ENCODE measurements at places on chromosomes 16 and 17. TPM values are rescaled to one million over a fixed set of nuclear protein-coding genes. Genes with fewer than 3 reads are reported as not detected.

The RANBP10 gene
- 10.2 TPM for total RNA-seq

The TMC7 gene
- total RNA-seq, result 7.2 TPM

The C16orf95 gene
- 6.8 TPM for total RNA-seq

The TNFRSF17 gene
- not detected for total RNA-seq

The WFIKKN1 gene
- 0.10 TPM for total RNA-seq

The CTRB1 gene
- not detected for total RNA-seq

The ADAD2 gene
- not detected for total RNA-seq

The KRTAP4-3 gene
- not detected for total RNA-seq

The MT2A gene
- 887 TPM for total RNA-seq

The TPSAB1 gene
- total RNA-seq, result not detected

The SLC16A13 gene
- total RNA-seq, result 9.2 TPM

The YBX2 gene
- 0.69 TPM for total RNA-seq

The KRTAP1-5 gene
- total RNA-seq, result not detected

The CCL17 gene
- not detected for total RNA-seq

The FZD2 gene
- total RNA-seq, result 50.4 TPM

The SNAI3 gene
- total RNA-seq, result 0.19 TPM

The C16orf46 gene
- 0.66 TPM for total RNA-seq

The DHRS7C gene
- total RNA-seq, result not detected

The CDRT4 gene
- total RNA-seq, result 1.0 TPM

The SCIMP gene
- total RNA-seq, result not detected

The SUZ12 gene
- 32.2 TPM for total RNA-seq

The GRB7 gene
- total RNA-seq, result 6.9 TPM

The KRTAP2-2 gene
- total RNA-seq, result not detected

The ARHGDIG gene
- 3.4 TPM for total RNA-seq

The KCNH6 gene
- not detected for total RNA-seq

The VTN gene
- total RNA-seq, result 19.9 TPM

The PPY gene
- total RNA-seq, result 0.22 TPM

The PIPOX gene
- 0.15 TPM for total RNA-seq

The NDUFAB1 gene
- total RNA-seq, result 180 TPM

The CDH1 gene
- total RNA-seq, result 4.2 TPM

The NME1 gene
- total RNA-seq, result 601 TPM

The NHERF2 gene
- 62.9 TPM for total RNA-seq

The ATAD5 gene
- total RNA-seq, result 3.8 TPM

The ZNF287 gene
- total RNA-seq, result 13.7 TPM

The DPEP2 gene
- not detected for total RNA-seq

The ABI3 gene
- total RNA-seq, result not detected

The C16orf89 gene
- not detected for total RNA-seq

The SLFN14 gene
- not detected for total RNA-seq

The CDH5 gene
- total RNA-seq, result 0.09 TPM

The SHISA6 gene
- not detected for total RNA-seq

The ALOXE3 gene
- 8.0 TPM for total RNA-seq

The NUDT7 gene
- 7.1 TPM for total RNA-seq

Measured in A549 treated with CORT108297 at 1 μM for 4 hours (cell line).